Psoas muscle (tissue), 8 donors: ENCODE measurements at places on chromosomes 2 and 18. TPM values are rescaled to one million over a fixed set of nuclear protein-coding genes. Genes with fewer than 3 reads are reported as not detected.

- no peak for DNase-seq
Observed at GRCh38 chr2:15363142-15363541, 198.0 kb downstream of the NBAS start.

GRCh38 chr2:120520929-120521912 is 175.3 kb downstream of the INHBB start:
- peak; percentile 79 for DNase-seq

Gene MCM6
- 6.5 TPM for total RNA-seq

DNA sequence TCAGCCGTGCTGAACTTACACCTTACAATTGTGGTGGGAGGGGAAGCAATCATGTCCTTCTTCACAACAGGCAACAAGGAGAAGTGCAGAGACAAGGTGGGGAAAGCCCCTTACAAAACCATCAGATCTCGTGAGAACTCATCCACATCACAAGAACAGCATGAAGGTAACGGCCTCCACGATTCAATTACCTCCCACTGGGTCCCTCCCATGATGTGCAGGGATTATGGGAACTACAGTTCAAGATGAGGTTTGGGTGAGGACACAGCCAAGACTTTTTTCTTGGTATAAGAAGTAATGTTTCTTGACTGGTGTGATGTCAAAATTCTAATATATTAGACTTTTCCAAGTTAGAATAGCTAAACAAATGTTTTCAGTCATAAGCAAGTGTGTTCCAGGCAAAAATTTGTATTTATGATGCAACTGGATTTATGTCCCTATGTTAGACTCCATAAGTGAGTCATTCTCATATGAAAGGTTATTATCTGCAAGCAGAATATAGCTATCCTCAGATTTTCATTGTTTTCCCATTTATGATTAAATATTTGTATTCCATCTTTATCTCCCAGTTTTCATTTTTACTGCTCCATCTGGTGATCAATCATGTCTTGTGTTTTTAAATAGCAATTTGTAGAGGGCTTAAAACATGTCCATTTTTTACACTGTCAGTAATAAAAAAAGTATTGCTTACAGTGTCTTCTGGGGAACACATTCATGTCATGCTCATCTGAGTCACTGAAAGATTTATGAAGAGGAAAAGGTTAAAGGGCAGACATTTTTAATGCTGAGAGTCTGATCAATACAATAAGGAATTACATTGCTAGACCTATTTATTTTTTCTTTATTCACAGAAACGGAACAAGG is 995.2 kb upstream of the CDH2 start:
- no peak for DNase-seq

DNA sequence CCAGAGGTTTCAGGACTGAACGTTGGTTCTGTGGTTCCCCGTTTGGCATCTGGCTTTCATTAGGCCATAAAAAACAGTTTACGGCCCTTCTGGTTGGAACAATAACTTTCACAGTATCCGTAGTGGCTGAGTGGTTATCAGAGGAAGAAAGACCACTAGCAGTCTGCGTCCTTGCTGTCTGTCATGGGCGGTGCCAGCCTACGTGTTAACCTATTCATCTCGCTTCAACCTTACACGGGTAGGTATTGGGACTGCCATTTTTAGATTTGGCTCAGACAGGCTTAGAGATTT is 42.6 kb upstream of the ROCK2 start:
- no peak for DNase-seq
